ENCODE measurements at places on chromosomes 4 and X.

- no peak for DNase-seq
Measured at GRCh38 chr4:88660446-88661294, 37.0 kb downstream of the NAP1L5 start.

GRCh38 chr4:123477711-123478209 lies 81.2 kb downstream of the SPRY1 start:
- peak; percentile 57 for DNase-seq

DNA sequence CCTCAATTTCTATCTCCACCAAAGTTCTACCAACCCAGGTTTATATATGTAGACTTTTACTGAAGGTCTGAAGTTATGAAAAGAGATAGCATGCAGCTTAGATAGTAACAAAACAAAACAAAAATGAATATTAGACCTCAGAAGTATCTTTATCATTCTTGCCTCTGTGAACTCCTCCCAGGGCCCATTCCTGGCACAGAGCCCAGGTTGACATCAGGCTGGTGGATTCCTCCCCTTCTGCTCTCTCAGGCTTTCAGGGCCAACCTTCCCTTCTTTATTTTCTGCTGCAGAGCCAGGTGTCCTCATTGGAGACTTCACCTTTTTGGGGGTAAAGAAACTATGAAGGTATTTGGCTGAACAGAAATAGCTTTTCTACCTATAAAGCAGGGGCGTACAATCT lies 112.8 kb upstream of the PITX2 start:
- no peak for DNase-seq

DNA sequence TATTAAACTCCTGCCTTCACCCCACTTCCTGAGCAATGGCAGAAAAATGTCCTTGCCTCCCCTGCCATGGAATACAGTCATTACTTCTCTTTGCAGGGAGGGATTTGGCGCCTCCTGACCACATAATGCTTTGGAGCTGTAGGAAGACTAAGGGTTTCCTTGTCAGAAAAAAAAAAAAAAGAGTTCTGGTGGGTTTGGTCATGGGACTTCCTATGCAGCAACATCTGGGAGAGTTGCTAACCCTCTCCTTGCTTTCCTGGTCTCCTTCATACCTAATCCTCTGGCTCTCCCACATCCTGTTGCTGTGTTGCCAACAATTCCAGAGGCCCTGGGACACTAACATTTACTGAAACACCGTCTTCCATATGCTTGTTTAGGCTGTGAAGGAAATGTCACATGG lies 75.1 kb upstream of the MBNL3 start:
- DNase-seq: no peak
